ENCODE measurements at places on chromosomes 12 and 14.
A peak's percentile ranks its signal among the peaks of the same experiment; 100 is the strongest.

DNA sequence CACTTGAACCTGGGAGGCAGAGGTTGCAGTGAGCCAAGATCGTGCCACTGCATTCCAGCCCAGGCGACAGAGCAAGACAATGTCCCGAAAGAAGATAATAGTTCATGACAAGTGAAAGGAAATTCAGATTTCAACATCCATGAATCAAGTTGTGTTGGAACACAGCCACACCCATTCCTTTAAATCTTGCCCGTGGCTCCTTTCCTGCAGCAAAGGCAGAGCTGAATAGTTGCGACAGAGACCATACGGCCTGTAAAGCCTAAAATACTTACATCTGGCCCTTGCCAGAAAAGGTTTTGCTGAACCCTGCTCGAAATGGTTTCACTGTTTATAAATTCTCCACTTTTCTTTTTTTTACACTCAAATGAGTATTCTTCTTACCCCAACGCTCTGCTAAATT, 17.7 kb upstream of the ITPK1 start:
- DNase-seq: no peak

DNA sequence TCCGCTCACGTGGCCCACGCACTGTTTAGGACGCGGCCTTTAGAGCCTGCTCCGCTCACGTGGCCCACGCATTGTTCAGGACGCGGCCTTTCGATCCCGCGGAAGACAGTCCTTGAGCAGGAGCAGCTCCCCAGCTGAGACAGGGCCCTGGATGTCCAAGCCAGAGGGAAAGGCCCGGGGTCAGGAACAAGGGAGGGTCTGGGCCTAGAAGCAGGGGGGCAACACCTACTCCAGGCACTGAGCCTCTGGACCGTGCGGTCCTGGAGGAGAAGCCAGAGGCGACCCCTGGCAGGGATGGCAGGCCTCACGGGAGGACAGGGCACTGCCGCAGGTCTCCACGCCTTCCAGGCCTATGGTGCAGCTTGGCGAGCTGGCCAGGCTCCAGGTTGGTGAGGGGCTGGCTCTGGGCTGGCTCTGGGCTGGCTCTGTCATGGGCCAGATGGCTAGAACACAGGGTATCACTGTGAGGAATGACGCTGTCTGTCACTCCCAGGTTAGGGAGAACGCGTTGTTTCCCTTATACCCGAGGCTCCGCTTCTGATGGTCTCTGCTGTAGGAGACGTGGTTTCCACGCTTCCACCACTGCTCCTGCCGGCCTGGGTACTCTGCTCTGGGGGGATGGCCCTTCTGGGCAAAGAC, 341.7 kb downstream of the TMEM121 start:
- no peak for DNase-seq

- no peak for DNase-seq
These were observed 276 bp upstream of the BMAL2 start for GRCh38 chr12:27332407-27332713.

GRCh38 chr12:109033239-109034196, 12.7 kb upstream of the SVOP start:
- DNase-seq: no peak

- no peak for DNase-seq
These were observed 49.0 kb upstream of the STON2 start for GRCh38 chr14:81449114-81449513.

GRCh38 chr14:32471181-32471580, 142.1 kb downstream of the AKAP6 start:
- DNase-seq: no peak

DNA sequence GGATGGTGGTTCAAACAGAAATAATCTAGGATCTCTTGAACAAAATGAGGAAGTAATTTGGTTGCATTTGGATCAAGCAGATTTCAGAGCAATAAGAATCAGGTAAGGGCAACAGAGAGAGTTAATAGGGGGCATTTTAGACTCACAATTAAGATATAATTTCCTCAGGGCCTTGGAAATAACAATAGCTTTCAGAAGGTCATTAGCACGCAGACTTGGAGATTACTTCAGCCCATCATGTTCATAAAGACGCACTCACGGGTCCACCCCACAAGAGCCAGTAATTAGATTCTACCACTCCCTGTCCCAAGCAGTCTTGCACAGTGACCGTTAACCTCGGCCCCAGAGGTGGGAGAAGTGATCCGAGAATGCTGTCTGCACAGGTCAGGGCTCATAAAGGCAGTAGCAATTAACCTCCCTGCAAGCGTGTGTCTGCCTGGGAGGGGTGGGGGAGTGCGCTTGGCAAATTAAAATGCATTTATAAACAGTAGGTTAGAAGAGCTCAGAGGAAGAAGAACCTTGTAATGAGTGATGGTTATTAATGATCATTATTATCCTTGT, 125.7 kb upstream of the CCDC196 start:
- DNase-seq: no peak

DNA sequence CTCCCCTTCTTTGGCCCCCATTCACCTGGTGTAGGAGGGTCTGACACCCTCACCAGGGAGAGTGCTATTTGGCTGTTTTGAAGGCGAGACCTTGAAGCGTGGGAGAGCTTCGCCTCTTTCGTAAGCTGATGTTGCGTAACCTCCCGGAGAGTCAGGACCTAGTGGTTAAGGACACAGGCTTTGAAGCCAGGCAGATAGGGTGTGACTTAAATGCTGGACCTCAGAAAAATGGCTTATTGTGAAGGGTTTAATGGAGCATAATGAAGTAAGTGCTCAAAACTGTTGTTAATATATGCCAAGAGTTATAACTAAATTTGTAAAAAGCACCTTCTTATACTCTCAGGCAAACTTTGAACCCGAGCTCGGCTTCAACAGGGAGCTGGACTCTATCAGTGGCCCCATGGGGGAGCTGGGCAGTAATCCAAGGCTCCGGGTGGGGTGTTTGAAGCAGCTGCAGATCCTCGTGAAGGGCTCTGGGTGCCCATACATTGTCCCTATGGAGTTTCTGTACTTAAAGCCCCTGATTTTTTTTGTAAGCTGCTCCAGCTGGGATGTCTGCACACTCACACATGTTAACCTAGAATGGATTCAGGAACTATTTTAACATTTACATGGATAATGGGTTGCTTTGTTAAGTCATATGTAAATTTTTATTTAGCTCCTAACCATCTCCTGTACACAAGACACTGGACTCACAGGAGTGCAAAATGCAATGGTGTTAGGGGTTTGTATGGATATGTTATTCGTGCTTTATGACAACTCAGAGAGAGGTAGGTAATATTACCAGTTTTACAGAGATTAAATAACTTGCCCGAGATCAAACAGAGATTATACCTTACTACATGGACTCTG, 26.0 kb downstream of the PPFIBP1 start:
- DNase-seq: peak; percentile 41

DNA sequence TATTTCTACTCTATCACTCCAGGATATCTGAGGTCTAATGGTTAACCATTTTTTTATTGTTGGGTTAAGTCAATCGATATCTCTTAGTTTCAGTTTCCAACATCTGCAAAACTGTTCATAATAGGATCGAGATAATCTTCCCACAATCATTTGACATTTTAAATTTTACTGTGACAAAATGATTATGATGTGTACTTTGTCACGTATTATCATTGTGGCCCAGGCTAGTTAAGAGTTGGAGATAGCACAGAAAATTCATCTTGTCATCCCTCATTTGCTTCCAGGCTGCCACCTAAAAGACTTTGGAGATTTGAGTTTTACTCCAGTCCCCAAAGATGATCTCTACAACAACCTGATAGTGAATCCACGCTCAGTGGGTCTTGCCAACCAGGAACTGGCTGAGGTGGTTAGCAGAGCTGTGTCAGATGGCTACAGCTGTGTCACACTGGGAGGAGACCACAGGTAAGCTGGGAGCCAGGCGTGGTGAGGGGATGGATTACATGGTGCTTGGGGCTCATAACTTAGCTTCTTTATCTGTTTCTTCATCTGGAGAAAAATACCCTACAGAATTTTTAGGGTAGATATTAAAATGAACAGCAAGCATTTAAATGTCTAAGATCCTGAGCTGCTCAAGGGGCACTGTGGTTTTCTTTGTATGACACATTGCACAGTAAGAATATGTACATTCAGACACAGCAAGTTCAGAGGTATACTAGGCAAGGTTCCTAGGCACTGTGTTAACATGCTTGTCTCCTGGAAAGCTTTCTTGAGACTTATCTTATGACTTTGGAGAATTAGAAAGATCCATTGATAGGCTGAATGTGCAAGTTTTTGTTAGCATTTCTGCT, 22.4 kb downstream of the ARG2 start:
- no peak for DNase-seq

DNA sequence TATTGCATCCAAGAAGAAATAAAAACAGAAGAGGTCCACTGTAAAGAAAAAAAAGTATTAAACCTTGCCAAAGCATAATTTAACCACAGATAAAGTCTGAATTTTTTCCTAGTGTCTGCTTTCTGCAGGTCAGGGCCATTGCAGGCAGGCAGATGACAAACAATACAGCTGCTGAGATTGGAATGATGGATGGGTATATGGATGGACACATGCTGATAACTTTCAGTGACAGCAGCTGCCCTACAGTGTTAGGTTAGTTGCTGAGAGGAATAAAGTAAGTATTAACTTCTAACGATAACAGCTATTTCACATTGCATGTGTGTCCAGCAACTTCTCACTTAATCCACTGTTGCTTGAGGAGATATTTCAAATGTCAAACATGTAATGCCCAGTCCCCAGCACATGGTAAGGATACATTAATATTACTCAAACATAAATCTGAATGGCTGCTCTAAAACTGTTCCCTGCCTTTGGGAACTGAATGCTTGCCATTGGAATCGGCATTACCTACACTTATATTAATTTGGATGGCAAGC, 515.3 kb downstream of the RMST start:
- no peak for DNase-seq

- DNase-seq: no peak
These were observed 8.2 kb downstream of the MDM2 start for GRCh38 chr12:68815928-68816800.

GRCh38 chr12:79638490-79638889, 52.3 kb downstream of the PAWR start:
- no peak for DNase-seq

DNA sequence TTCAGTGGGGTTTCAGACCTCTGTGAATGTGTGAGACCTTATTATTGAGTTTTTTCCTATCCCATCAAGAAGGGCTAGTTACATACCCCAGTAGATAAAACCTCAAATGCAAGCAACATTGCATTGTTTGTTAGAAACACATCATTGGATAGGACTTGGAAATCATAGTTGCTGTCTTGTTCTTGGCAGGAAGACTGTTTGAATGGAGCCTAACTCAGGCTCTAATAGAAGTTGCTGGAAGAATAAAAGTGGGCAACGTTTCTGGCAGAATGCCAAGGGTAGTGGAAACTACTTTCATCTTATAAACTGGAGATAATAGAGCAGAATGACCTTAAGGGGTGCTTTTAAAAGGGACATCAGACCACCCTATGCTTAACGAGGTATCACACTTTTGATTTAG, 9.9 kb upstream of the PTHLH start:
- no peak for DNase-seq

GRCh38 chr12:10362325-10362724, 27.5 kb downstream of the KLRK1 start:
- no peak for DNase-seq

DNA sequence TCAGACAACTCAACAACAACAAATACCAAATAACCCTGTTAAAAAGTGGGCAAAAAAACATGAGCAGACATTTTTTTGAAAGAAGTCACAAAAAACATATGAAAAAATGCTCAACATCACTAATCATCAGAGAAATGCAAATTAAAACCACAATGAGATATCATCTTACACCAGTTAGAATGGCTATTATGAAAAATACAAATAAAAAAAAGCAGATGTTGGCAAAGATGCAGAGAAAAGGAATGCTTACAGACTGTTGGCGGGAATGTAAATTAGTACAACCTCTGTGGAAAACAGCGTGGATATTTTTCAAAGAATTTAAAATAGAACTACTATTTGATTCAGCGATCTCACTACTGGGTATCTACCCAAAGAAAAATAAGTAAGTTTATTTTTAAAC, 114.0 kb downstream of the SLC38A4 start:
- DNase-seq: no peak

GRCh38 chr12:102951841-102952240, 5.6 kb upstream of the ASCL1 start:
- no peak for DNase-seq

DNA sequence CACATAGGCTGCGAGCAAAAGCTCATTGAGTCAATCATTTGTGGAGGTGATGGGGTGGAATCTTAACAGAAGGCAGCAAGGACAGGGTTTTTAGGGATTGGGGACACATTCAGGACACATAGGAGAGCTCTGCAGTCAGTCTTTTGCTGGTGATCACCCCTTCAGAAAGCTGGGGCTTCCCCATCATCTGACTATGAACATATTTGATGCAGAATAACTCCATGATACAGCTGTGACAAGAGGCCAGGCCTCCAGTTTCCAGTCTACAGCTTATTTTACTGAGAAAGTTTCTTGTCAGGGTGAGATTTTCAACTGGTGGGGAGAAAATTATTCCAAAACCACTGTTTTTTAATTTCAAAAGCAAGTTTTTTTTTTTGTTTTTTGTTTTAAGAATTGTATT, 134.2 kb downstream of the TMEM30B start:
- DNase-seq: no peak

GRCh38 chr12:52275686-52276085, 1.2 kb downstream of the KRT86 start:
- no peak for DNase-seq

DNA sequence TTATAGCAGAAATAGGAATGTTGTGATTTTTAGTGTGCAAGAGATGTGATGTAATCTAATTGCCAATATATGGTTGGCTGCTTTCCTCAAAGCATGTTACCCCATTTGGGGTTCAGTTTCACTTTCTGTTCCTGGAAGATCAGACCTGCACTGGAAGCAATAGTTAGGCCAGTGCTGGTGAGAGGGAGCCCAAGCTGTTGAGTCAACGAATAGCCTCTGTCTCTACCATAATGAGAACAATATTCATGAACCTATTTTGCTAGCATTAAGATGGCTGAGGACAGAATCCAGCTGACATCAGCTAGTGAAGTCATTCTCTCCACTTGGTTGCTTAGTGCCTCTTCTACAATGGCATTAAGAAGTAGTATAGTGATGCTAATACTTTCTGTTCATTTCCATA, 379.9 kb upstream of the DCN start:
- DNase-seq: no peak
